Fibroblast of pulmonary artery (primary cell): ENCODE measurements at places on chromosomes 5 and 9.

GRCh38 chr9:96476591-96476990 lies 26.6 kb downstream of the HABP4 start:
- DNase-seq = peak; percentile 31

GRCh38 chr9:131826966-131827525 lies 87.2 kb upstream of the RAPGEF1 start:
- DNase-seq = no peak

- DNase-seq = no peak
Measured at GRCh38 chr9:69888856-69889585, 68.4 kb downstream of the CFAP95 start.

GRCh38 chr9:81685763-81686613 lies 3.4 kb downstream of the TLE1 start:
- peak; percentile 57 for DNase-seq

GRCh38 chr5:77225531-77225930 lies 15.1 kb downstream of the PDE8B start:
- DNase-seq = no peak

DNA sequence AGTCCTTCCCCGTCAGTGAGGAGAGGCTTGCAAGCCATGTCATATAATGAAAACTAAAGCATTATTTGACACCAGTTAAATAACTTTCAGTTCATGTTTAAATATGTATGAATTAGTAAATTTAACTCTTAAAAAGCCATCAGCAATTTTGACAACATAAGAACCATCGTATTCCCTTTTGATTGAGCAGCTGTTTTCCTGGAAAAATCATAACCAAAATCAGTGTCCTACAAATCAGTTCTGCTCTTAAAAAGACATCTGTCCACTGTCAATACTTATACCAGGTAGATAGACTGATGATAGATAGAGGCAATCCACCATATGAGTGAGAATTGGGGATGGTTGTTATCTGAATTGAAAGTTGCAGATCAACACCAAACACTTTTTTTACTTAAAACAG lies 2.3 kb downstream of the DIRAS2 start:
- no peak for DNase-seq

DNA sequence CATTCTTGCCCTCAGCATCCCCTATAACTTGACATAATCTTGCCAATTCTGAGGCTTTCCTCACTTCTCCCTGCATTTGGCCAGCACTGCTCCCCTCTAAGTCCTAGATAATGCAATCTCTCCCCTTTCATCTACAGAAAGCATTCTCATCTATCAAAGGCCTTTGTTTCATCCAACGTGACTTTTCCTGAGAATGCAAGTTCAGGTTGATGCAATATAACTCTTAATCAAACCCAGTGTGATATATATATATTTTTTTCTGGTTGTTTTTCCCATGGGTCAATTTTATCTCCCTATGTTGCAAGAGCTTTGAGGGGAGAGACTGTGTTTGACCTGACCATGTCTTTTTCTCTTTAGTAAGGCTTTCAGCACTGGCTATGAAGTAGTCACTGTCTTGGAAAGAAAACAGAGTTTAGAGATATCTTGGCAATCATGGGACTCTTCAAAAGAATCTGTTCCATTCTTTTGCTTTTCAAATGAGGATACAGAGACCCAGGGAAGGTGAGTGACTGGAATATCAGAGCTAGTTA lies 268.6 kb downstream of the TRPM3 start:
- peak; percentile 37 for DNase-seq

- DNase-seq = no peak
Measured at GRCh38 chr5:154862766-154863165, 4.3 kb downstream of the CNOT8 start.

GRCh38 chr5:58275516-58275915 lies 184.4 kb downstream of the PLK2 start:
- no peak for DNase-seq

GRCh38 chr5:148397968-148398595 lies 14.3 kb downstream of the FBXO38 start:
- DNase-seq = no peak

DNA sequence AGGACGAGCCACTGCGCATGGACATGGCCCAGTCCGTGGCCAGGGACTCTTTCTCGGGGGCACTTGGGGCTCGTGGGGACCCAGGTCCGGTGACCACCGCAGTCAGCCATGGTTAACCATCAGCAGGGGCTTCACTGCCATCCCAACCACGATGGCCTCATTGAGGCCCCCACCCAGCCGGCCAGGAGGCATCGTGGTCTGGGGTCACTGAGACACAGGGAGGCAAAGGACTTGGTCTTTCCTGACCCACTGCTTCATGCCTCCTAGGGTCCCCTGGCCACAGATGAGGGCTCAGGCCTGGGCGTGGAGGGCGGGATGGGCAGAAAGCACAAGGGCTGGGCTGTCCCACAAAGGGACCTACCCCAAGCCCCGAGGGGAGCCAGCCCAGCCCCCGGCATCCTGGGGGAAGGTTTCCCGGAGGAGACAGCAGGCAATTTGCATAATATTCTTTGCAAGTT lies 6.6 kb downstream of the NACC2 start:
- DNase-seq = no peak

DNA sequence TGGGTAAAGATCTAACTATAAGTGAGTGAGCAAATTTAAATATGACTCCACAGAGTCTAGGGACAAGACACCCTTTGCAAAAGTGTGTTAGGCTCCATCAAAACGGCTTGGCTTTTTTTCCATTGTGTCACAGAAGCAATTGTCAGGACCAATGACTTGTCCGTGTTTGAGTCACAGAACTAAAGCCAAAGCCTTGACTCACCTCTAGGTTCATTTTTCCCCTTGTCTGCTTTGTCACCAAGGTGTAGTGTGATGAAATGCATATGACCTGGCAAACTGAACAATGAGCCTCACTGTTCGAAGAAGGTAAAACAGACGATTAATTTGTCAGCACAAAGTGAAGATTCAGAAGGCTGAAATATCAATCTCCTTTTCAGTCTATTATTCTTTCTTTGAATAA lies 331.0 kb downstream of the GLIS3 start:
- DNase-seq = no peak

DNA sequence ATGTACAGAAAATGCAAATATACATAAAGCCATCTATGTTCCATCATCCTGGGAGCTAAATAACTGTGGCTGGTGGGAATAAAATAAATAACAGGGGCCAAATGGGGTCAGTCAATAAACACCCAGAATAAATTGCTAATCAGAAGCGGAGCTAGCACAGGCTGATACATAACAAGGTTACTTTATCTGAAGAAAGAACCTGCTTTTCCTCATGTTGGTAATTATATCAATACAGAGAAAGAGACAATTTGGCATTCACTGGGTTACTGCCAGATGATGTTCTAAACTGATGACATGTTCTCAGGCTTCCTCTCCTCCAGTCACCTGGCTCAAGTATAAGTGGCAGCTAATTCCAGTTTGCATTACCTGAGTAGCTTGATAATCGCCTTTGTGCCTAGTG lies 144.9 kb upstream of the CD180 start:
- DNase-seq = no peak

DNA sequence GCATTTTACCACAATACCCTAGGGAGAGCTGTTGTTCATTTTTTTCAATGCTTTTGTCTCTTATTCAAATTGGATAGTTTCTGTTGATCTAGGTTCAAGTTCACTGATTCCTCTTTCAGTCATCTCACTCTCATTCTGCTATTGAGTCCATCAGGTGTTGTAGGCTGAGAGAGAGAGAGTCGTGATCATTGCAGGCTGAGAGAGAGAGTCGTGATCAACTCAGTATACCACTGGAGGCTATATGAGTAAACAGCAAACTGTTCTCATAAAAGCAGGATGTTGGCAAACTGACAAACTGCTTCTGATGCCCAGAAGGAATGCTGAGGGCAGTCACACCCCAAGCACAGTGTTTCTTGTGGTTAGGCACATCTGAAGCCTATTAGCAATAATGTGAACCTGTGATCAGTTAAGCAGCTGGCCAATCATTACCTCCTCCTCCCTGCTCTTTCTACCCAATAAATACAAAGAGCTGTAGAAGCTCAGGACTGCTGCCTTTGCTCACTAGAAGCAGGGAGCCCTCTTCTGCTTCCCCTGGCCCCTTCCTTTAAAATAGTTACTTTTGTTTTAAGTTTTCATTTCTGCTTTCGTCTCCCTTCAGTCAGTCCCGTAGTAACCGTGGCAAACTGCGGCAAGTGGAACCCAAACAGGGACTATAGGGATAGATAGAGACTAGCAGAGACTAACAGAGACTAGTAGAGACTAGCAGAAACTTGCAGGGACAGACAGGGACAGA lies 476.1 kb upstream of the ACO1 start:
- no peak for DNase-seq
